ENCODE measurements at places on chromosomes 11 and 22. TPM values are rescaled to one million over a fixed set of nuclear protein-coding genes. Genes with fewer than 3 reads are reported as not detected.

The C11orf91 gene
- 0.66 TPM for total RNA-seq

The TRPM5 gene
- not detected for total RNA-seq

The MAPK8IP1 gene
- total RNA-seq: 0.96 TPM

The YPEL4 gene
- total RNA-seq: 0.78 TPM

The MMP13 gene
- total RNA-seq: not detected

The ARHGEF12 gene
- 27.2 TPM for total RNA-seq

The C11orf16 gene
- total RNA-seq: not detected

The SPI1 gene
- total RNA-seq: not detected

The HBG2 gene
- total RNA-seq: not detected

The RGL4 gene
- total RNA-seq: 34.8 TPM

The FGF4 gene
- total RNA-seq: not detected

The RAB6A gene
- total RNA-seq: 96.5 TPM

The TRPC6 gene
- total RNA-seq: not detected

The DAGLA gene
- 0.17 TPM for total RNA-seq

The USP2 gene
- 0.15 TPM for total RNA-seq

The PKDREJ gene
- total RNA-seq: not detected

The SPECC1L gene
- total RNA-seq: 48.9 TPM

The IL18BP gene
- total RNA-seq: 19.2 TPM

The CECR2 gene
- 0.20 TPM for total RNA-seq

The KRTAP5-1 gene
- total RNA-seq: not detected

The TSPAN18 gene
- 44.9 TPM for total RNA-seq

The ADORA2A gene
- 22.2 TPM for total RNA-seq

The INS gene
- not detected for total RNA-seq

The RASSF10 gene
- not detected for total RNA-seq

The LINC01488 gene
- not detected for total RNA-seq

The TIRAP gene
- 17.0 TPM for total RNA-seq

The OR56A5 gene
- total RNA-seq: not detected

The FGF3 gene
- total RNA-seq: not detected

The SEPTIN5 gene
- total RNA-seq: 0.71 TPM

The SCGB1A1 gene
- not detected for total RNA-seq

The UBQLN3 gene
- not detected for total RNA-seq

The SHANK3 gene
- total RNA-seq: not detected

The PRR5 gene
- total RNA-seq: 14.6 TPM

The USH1C gene
- total RNA-seq: not detected

The PHF21B gene
- 0.51 TPM for total RNA-seq

The KIF18A gene
- total RNA-seq: 20.8 TPM

The OR52N5 gene
- not detected for total RNA-seq

The ARHGAP20 gene
- total RNA-seq: not detected

The PRAME gene
- not detected for total RNA-seq

The COA4 gene
- total RNA-seq: 62.2 TPM

The KRTAP5-11 gene
- not detected for total RNA-seq

The RASL10A gene
- 0.76 TPM for total RNA-seq

The OVOL1 gene
- total RNA-seq: not detected

The FAM180B gene
- 0.15 TPM for total RNA-seq
